ENCODE measurements at places on chromosomes 1 and 21.

DNA sequence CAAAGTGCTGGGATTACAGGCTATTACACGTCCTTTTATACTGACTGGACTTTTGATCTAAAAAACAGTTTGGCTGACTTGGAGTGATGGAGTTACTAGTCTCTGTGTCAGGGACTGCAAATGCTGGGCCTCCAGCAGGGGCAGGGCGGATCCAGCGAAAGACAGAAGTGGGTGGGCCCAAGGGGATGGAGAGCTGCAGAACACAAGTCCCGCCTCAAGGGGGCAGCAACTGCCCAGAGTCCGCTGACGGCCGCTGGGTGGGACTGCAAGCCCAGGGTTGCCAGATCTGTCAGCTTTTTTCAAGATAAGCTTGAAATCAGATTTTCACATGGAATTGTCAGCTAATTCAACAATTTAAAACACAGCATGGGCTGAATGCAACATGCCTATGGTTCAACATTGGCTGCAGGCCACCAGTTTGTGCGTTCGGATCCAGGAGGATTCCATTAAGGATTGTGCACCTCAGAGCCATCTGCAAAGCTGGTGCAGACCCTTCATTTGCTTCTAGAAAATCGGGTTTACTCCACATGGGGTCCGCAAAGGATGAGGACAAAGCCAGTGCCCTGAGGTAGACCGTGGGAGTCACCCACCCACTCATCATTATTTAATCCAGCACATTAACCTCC, 10.7 kb downstream of the STMN1 start:
- peak overlapping the region; percentile 6 for H3K27ac ChIP-seq
- peaks cover 27% of the 10 kb centered on the region for H3K4me1 ChIP-seq
- peak; percentile 93 for DNase-seq
- no peaks in the 10 kb centered on the region for H3K27me3 ChIP-seq
- no peak overlapping the region for H3K4me3 ChIP-seq
- H3K36me3 ChIP-seq: peaks cover 22% of the 10 kb centered on the region

- DNase-seq: no peak
- peak overlapping the region; percentile 90 for H3K27ac ChIP-seq
- peaks cover 37% of the 10 kb centered on the region for H3K4me1 ChIP-seq
- peak overlapping the region; percentile 82 for H3K4me3 ChIP-seq
Measured at GRCh38 chr21:44874240-44874496, 678 bp upstream of the PTTG1IP start.

DNA sequence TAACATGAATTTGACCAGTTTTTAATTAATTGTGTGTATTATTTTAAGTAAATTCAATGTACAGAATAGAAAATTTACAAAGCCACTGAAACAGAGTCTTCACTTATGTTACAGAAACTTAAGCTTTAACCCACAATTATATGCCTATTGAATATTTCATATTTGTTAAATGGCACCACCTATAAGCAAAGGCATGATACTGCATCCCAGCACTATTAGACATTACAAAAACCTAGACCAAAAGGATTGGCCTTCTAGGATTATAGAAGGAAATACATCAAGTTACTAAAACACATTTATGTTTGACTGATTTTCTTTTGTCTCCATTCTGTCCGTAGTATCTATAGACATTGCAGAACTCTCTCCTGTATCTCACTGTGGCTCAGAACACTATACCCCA, 578.1 kb downstream of the AJAP1 start:
- no peak for DNase-seq
- H3K27ac ChIP-seq: no peak overlapping the region
- H3K4me1 ChIP-seq: no peaks in the 10 kb centered on the region
- H3K27me3 ChIP-seq: peaks cover 4% of the 10 kb centered on the region
- H3K4me3 ChIP-seq: no peak overlapping the region

- H3K36me3 ChIP-seq: no peaks in the 10 kb centered on the region
- no peak overlapping the region for H3K4me3 ChIP-seq
- DNase-seq: no peak
- peak overlapping the region; percentile 77 for H3K27ac ChIP-seq
Measured at GRCh38 chr1:160781186-160781766, 14.7 kb upstream of the LY9 start.

- H3K36me3 ChIP-seq: no peaks in the 10 kb centered on the region
- H3K27me3 ChIP-seq: peaks cover 9% of the 10 kb centered on the region
- no peak overlapping the region for H3K4me3 ChIP-seq
- H3K4me1 ChIP-seq: no peaks in the 10 kb centered on the region
- no peak for DNase-seq
- no peak overlapping the region for H3K27ac ChIP-seq
Measured at GRCh38 chr1:92188436-92189255, 29.1 kb upstream of the C1orf146 start.

- H3K27me3 ChIP-seq: peaks cover 22% of the 10 kb centered on the region
- no peaks in the 10 kb centered on the region for H3K4me1 ChIP-seq
- no peak overlapping the region for H3K27ac ChIP-seq
- DNase-seq: no peak
- no peak overlapping the region for H3K4me3 ChIP-seq
- H3K36me3 ChIP-seq: no peaks in the 10 kb centered on the region
Measured at GRCh38 chr1:209202830-209203532, 380.5 kb upstream of the CAMK1G start.

All from activated CD8-positive, alpha-beta memory T cell treated with anti-CD3 and anti-CD28 coated beads, Interleukin-2, amount 10 ng/mL, durations not matched to agents 7 days and 5 days (primary cell).